ENCODE measurements at places on chromosomes 12 and 14. TPM values are rescaled to one million over a fixed set of nuclear protein-coding genes. Genes with fewer than 3 reads are reported as not detected.

- no peak for DNase-seq
These were observed 28.2 kb upstream of the PTGR2 start for GRCh38 chr14:73823339-73823885.

DNA sequence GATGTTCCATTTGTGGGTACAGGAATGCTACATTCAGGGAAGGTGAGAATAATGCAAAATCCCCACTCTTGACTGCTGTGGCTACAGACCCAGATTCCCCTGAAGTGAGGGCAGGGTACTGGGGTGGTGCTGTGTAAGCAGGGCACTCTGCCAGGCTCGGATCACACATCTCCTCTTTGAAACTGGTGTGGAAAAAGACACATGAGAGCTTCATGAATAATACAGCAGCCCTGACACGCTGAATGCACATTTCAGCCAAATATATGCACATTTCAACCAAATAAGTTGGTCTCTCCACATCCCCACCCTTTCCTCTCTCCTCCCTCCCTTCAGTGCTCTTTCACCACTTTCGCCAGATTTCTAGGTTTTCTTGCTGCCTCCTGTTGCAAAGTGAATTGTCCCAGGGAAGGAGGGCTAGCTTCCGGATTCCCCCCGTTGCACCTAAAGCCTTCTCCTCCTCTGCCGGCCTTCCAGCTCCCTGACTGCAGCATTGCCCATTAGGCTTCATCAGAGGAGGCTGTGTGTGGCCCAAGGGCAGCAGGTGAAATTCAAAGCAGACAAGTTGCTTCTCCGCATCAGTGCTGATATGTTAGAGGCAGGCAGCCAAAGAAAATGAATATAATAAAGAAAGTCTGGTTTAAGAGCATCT lies 118.2 kb upstream of the TMCC3 start:
- no peak for DNase-seq

DNA sequence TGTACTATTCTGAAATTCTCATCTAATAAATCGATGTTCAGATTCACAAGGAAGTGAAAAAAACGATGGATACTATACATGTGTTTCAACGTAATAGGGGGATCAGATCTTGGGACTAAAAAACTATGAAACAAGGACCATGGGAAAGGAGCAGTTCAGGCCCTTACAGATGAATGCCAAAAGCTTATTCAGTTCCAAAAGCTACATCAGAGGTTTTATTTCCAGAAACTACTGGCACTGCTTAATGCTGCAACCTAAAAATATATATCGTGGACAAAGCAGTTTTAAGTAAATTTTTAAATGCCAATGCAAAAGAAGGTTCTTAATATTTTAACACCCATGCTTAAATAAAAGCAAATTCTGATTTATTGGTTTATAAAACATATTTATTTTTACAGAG lies 38.5 kb downstream of the LRIG3 start:
- DNase-seq: no peak

GRCh38 chr12:30417697-30418231 lies 277.9 kb downstream of the IPO8 start:
- no peak for DNase-seq

DNA sequence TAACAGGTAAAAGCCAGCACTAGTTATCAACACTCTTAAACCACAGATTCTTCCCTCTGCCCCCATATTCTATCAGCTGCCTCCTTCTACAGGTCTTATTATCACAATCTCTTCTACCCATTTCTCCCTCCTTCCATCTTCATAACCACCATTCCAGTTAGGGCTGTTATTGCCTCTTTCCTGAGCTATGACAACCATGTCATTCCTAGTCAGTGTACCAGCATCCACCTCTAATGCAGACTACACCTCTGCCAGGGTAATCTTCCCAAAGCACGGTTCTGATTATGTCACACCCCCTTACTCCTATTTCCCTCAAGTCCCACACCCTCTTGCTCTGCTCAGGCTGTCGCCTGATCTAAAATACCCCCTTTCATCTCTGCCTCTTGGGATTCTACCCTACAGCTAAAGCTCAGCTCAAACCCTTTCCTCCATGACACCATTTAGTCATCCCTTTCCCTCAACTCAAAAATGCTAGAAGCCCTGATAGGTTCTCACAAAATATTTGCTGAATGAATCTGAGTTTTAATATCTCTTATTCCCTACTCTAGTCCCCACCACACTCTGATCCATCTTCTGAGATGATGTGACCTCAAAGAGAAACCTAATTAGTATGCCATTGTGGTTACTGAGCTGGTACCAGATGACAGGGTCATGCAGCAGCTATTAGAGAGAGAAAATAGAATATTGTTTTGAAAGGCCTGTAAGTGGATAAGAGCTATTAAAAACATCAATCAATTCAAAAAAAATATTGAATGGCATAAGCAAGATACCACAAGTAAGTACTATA lies 11.7 kb downstream of the RACGAP1 start:
- no peak for DNase-seq

- DNase-seq: no peak
These were observed 106.8 kb downstream of the ESR2 start for GRCh38 chr14:64187331-64187730.

GRCh38 chr12:94942663-94943062 lies 60.8 kb downstream of the NDUFA12 start:
- no peak for DNase-seq

DNA sequence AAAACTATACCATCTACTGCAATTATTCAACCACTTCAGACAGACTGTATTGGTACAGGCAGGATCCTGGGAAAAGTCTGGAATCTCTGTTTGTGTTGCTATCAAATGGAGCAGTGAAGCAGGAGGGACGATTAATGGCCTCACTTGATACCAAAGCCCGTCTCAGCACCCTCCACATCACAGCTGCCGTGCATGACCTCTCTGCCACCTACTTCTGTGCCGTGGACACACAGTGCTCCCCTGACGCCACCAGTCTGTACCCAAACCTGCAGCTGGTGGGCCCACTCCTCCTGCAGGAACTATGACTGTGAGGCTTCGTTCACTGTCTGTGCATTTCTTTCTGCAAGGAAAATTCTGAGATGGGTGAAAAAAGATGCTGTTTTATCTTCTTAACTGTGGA lies 284.7 kb downstream of the DAD1 start:
- DNase-seq: no peak

- DNase-seq: no peak
These were observed 23.2 kb upstream of the ANO6 start for GRCh38 chr12:45192707-45193106.

GRCh38 chr12:64480148-64480547 lies 28.2 kb downstream of the TBK1 start:
- no peak for DNase-seq

- DNase-seq: no peak
These were observed 62.7 kb downstream of the PELI2 start for GRCh38 chr14:56180754-56181542.

GRCh38 chr12:98999559-98999958 lies 354.5 kb downstream of the APAF1 start:
- DNase-seq: no peak

DNA sequence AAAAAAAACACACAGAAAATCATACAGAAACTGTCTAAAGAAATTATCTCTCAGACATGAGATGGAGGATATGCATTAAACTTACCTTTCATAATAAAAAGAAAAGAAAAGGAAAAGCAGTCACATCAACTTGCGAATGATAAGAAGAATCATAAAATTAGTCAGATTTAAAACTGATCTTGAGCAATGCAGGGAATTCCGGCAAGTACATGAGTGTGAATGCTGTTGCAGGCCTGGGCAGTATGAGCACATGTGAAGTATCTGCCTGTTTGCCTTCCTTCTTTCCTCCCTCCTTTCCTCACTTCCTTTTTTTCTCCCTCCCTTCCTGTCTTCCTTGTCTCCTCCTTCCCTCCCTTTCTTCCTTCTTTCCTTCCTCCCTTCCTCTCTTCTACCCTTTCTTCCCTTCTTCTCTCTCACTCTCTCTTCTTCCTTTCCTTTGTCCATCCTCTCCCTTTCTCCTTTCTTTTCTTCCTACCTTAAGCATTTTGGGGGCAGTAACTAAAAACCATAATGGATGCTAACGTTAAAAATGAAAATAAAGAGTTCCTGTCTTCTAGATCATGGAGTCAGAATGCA lies 38.5 kb upstream of the SLC6A15 start:
- no peak for DNase-seq

DNA sequence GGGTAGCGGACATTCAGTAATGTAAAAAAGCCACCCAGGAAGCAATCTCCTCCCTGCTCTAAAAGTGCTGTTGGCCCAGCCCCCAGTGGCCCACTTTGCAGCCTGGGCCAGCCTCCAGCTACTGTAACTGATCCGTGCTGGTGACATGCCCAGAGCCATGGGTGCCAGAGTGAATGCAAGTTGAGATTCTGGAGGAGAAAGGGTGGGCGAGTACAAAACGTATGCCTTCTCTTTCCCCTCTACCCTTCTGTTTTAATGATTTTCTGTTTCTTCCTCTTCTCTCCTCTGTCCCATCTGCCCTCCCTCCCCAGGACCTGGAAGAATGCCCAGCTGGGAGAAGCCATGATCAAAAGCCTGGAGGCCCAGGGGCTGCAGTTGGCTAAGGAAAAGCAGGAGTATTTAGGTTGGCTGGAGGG lies 16.9 kb downstream of the PLEKHD1 start:
- peak; percentile 86 for DNase-seq

DNA sequence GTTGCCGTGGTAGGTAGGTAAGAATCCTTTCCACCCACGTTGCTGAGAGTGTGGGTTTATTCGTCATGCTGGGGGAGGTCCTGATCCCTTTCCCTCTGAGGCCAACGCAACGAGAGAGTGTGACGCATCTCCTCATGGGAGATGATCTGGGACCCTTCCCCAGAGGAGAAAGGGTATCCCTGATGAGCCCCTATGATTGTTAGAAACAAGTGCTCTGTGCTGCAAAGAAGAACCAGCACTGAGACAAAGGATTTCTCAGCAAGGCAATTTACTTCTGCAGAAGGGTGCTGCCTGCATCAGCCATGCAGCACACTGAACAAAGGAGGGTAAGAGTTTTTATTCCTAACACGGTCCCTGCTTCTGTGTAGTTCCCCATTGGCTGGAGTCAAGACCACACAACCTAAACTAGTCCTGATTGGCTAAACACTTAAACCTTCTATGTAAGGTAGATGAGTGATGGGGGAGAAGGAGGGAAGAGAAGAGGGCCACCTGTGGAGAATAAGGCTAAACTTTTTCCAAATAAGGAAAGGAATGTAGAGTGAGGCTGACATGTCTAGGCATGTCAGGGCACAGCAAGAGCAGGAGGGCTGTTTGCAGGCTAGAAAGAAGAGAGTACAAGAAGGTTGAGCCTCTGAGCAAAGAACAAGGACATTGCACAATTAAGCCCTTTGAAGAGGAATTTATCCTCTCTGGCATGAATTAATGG lies 21.3 kb downstream of the CLEC2A start:
- no peak for DNase-seq

GRCh38 chr14:49492151-49492550 lies 94.0 kb downstream of the RPS29 start:
- no peak for DNase-seq

- no peak for DNase-seq
These were observed 333.1 kb upstream of the FKBP4 start for GRCh38 chr12:2461645-2462044.

GRCh38 chr12:59375633-59376032 lies 220.2 kb upstream of the SLC16A7 start:
- no peak for DNase-seq

GRCh38 chr14:63852271-63852816 lies 460 bp upstream of the SYNE2 start:
- no peak for DNase-seq

GRCh38 chr14:53409969-53410368 lies 256.8 kb upstream of the DDHD1 start:
- no peak for DNase-seq

DNA sequence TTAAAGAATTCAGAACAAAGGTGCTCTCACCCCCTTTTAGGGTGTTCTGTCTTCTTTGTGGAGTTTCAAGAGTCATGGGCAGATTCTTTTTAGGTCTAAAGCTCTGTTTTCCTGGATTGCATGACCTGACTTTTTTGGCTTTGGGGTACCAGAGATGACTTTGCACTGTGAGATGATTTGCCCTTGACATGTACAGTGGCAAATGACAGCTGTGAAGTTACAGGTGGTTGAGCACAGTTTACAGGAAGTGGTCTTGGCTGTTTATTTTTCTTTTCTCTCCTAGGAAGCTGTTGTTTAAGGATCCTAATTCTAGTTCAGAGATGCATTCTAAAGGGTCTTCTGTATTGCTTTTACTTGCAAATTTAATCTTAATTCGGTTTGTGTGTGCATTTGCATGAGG lies 83.8 kb upstream of the METAP2 start:
- DNase-seq: no peak

GRCh38 chr14:104345621-104346462 lies 207.5 kb downstream of the KIF26A start:
- no peak for DNase-seq

DNA sequence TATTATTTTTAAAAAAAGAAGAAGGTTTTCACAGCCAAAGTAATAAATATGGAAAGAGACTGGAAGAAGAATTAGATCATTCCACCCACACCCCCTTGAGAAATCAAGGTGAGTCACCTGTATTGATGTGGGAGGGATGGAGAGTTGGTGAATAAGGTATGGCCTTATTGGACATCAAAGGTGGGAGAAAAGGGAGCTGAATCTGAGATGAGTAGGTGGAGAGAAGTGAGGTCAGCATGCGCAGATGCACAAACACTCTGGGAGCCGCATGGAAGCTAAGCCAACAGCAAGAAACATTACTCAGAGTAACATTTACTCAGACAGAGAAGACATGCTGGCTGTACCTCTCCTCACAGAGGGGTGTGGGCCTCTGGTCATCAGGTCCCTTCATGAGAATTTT lies 113.1 kb upstream of the FOXG1 start:
- DNase-seq: no peak

- DNase-seq: no peak
These were observed 74.3 kb downstream of the SYNE3 start for GRCh38 chr14:95442016-95442632.

DNA sequence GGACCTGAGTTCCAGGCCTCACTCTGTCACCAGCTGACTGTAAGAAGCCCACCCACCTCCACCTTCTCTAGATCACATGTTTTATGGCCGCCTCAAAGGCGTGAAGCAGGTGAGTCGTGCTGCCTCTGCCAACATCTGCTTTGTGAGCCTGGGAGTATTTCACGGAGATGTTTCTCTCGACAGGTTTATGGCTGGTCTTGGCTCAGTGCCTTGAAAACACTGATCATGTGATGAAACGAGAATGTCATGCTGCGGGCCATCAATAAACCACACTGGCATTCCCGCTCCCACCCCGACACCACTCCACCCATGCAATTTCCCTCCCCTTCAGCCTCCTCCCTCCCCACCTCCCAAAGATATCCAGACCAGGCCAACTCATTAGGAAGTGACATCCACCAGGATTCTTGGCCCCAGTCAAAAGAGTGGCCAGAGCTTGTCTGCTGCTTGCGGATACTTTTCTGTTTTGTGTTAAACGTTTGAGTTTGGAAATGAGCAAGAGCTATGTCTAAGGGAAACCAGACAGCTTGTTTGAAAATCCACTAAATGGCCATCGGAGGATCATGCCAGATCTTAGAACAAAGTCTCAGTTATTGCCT lies 53.8 kb upstream of the NTF3 start:
- no peak for DNase-seq

Gene AMDHD1
- total RNA-seq: 0.35 TPM

Gene FAM186B
- total RNA-seq: 0.47 TPM

Gene MLH3
- 19.1 TPM for total RNA-seq

Gene RPGRIP1
- total RNA-seq: 0.52 TPM

Gene AICDA
- total RNA-seq: not detected

Gene OLR1
- 0.64 TPM for total RNA-seq

All from left ventricle myocardium superior (tissue), 1 donor.